ENCODE measurements at places on chromosomes 2 and 18.

DNA sequence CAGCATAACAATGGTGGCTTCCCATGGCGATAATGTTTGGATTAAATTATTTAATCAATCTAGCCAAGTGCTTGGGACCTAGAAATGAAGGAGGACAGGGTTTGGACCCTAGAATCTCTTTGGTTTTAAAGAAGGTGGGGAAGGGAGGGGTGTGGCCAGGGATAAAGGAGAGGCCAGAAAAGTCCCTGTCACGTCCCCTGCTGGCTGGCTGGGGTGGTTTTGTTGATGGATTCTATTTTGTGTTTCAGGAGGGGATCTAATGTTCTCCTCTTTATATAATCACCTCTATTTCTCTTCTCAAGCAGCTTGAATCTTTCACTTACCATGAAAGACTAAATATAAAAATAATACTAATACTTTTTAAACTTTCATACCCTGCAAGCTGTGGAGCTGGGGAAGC, 52.6 kb upstream of the GALR1 start:
- H3K27ac ChIP-seq = no peak overlapping the region
- no peak overlapping the region for H3K4me3 ChIP-seq
- H3K36me3 ChIP-seq = no peaks in the 10 kb centered on the region
- H3K4me1 ChIP-seq = no peaks in the 10 kb centered on the region
- DNase-seq = no peak

DNA sequence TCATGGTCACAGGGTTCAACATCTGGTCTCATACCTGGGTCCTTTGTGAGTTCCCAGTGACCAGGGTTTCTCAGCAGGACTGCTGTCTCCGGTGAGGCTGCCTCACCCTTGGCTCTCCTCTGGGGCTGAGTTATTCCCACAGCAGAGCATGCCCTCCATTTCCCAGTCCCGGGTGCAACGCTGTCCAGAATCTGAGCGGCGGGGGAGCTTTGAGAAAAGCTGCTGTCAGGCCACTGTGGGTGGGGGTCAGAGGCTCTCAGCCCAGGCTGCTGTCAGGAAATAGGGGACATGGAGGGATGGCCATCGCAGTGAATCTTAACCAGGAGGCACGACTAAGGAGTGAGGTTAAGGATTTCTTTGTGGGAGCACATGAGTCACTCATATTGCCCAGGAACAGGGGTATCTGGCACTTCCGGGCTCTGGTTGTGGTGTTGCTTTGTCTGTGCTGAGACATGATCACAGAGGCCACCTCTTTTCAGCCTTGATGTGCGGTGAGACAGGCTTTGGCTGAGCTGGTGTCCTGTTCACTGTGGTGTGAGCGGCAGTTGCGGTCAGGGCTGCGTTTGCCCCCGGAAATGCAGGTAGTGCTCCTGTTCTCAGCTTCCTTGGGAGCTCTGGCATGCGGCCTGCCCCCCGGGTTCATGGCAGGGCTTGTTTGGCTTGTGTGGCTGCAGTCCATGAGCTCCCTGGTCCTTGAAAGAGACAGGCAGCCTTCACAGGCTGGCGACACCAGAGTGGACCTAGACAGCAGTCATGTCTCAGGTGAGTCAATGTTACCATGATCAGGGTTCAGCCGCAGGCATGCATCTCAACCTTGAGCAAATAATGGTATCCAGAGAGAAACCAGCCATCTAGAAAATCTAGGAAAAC, 310.7 kb upstream of the MYT1L start:
- no peaks in the 10 kb centered on the region for H3K4me1 ChIP-seq
- DNase-seq = no peak
- H3K27ac ChIP-seq = no peak overlapping the region
- peaks cover 37% of the 10 kb centered on the region for H3K27me3 ChIP-seq

DNA sequence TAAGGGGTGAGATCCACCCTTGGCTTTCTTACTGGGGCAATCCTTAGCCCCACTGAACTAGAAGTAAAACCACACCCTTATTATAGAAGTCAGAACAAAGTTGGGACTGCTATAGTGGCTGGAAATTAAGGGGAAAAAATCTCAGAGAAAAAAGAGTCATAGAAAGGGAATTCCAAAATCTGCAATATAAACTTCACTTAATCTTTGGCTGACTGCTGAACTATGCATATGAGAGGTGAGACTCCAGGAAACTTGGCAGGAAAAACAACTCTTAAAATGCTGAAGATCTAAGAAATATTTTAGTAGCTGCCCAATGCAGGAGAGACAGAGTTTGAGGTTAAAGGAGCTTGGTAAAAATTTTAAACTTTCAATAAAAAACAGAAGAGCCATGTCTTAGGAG, 201.8 kb upstream of the FN1 start:
- peaks cover 8% of the 10 kb centered on the region for H3K4me1 ChIP-seq
- DNase-seq = no peak
- no peak overlapping the region for H3K27ac ChIP-seq
- no peak overlapping the region for H3K4me3 ChIP-seq
- H3K36me3 ChIP-seq = no peaks in the 10 kb centered on the region

DNA sequence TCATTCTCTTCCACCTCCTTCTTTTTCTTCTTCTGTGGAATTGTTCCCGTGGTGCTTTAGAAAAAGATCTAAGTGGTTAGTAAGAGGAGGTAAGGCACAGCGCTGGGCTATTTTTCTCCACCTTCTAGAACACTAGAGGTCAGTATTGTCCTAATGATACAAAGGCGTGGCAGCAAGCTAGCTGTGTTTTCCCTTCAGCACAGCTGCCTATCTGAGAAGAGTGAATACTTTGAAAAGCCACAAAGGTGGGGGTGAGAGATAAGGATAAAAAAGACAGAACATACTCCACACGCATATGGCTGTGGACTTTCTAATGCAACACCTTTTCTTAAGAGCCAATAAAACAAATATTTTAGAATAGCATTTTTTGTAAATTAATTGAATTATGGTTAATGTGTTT, 2.1 kb downstream of the CNTNAP5 start:
- DNase-seq = no peak
- H3K4me1 ChIP-seq = no peaks in the 10 kb centered on the region
- H3K4me3 ChIP-seq = no peak overlapping the region
- no peaks in the 10 kb centered on the region for H3K27me3 ChIP-seq
- H3K27ac ChIP-seq = no peak overlapping the region

DNA sequence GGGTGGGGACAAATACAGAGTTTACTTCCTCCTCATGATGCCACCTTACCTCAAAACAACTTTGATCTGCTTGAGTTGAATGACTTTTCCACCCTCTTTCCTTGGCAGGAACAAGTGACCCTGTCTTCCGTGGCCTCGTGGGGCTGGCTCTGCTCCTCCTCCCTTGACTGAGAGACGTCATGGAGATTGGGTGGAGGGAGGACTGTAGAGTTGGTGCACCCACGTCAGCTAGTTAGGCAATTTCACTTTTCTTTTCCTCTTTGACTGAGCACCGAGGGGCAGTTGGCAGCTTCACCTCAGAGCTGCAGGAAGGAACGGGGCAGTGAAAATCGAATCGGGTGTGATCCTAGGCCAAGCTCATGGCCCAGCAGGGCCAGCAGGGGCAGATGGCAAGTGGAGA, at the start of gene SP140:
TSS of gene SP140 (plus strand) at position 251 of the 400 bp plus-strand sequence. CDS start at position 360, 109 bp downstream.
- no peaks in the 10 kb centered on the region for H3K27me3 ChIP-seq
- peaks cover 4% of the 10 kb centered on the region for H3K4me1 ChIP-seq
- H3K4me3 ChIP-seq = no peak within 1 kb of the TSS
- H3K27ac ChIP-seq = no peak within 1 kb of the TSS
- DNase-seq = peak; percentile 39

- H3K27me3 ChIP-seq = no peaks in the 10 kb centered on the region
- H3K27ac ChIP-seq = no peak overlapping the region
- no peaks in the 10 kb centered on the region for H3K4me1 ChIP-seq
- H3K36me3 ChIP-seq = no peaks in the 10 kb centered on the region
- no peak for DNase-seq
Observed at GRCh38 chr2:62554440-62554839, 48.4 kb upstream of the TMEM17 start.

- H3K27me3 ChIP-seq = no peaks in the 10 kb centered on the region
- no peak overlapping the region for H3K4me3 ChIP-seq
- H3K4me1 ChIP-seq = no peaks in the 10 kb centered on the region
- no peak overlapping the region for H3K27ac ChIP-seq
- DNase-seq = peak; percentile 48
Observed at GRCh38 chr18:3747176-3747973, 297.4 kb downstream of the TGIF1 start.

GRCh38 chr2:38095996-38096861, 20.3 kb upstream of the CYP1B1 start:
- H3K27ac ChIP-seq = no peak overlapping the region
- DNase-seq = no peak
- H3K4me3 ChIP-seq = no peak overlapping the region
- H3K36me3 ChIP-seq = no peaks in the 10 kb centered on the region

DNA sequence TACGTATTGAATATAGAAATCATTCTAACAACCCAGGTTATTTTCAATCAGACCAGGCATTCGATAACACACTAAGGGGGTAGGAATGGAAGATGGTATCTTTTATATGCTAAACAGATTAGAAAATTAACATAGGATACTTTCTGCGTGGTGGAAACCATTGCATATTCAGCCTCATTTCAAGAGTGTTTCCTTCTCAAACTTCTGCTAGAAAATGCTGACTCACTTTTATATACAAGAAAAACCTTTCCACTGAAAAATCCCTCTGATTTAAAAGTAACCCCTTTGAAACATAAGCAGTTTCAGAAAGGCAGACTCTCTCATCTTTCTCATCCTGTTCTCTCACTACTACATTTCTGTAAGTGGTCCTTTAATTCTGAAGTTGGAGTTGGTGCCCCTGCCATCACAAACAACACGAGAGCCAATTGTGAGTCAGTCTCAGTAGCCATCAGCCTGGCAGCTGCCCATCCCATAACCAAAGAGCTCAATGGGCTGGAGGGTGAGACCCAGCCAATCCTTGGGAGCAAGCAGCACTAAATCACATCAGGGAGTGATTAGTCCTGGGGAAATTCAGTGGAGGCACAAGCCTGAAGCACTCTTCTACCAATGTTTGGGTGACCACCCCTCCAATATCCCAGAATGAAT, 343.1 kb downstream of the CELF4 start:
- H3K36me3 ChIP-seq = peaks cover 8% of the 10 kb centered on the region
- no peak overlapping the region for H3K27ac ChIP-seq
- no peaks in the 10 kb centered on the region for H3K4me1 ChIP-seq
- no peak for DNase-seq

DNA sequence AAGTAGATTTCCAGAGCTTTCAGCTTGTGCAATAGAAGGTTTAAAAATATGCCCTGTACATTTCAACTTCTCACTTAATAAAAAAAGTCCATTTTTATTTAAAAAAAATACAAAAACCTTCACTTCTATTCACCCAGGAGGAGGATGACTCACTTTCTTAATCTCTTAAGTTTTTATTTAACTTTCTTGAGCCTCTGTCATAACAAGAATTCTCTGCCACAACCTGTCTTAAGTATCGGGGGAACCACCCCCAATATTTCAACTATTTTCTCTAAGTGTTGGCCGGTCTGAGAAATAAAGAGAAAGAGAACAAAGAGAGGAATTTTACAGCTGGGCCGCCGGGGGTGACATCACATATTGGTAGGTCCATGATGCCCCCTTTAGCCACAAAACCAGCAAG, 58.4 kb downstream of the LRATD1 start:
- H3K27me3 ChIP-seq = no peaks in the 10 kb centered on the region
- no peak for DNase-seq
- H3K36me3 ChIP-seq = no peaks in the 10 kb centered on the region
- no peaks in the 10 kb centered on the region for H3K4me1 ChIP-seq

- no peaks in the 10 kb centered on the region for H3K36me3 ChIP-seq
- no peak for DNase-seq
- H3K27me3 ChIP-seq = no peaks in the 10 kb centered on the region
- H3K27ac ChIP-seq = no peak overlapping the region
Observed at GRCh38 chr18:29062921-29063320, 886.0 kb upstream of the CDH2 start.

- no peaks in the 10 kb centered on the region for H3K27me3 ChIP-seq
- H3K36me3 ChIP-seq = no peaks in the 10 kb centered on the region
- DNase-seq = no peak
- H3K4me1 ChIP-seq = no peaks in the 10 kb centered on the region
Observed at GRCh38 chr18:10724666-10725065, 198.8 kb downstream of the NAPG start.

- H3K27ac ChIP-seq = peak overlapping the region; percentile 23
- H3K4me1 ChIP-seq = no peaks in the 10 kb centered on the region
- H3K4me3 ChIP-seq = peak overlapping the region; percentile 16
- no peak for DNase-seq
Observed at GRCh38 chr18:55509631-55510324, 78.2 kb downstream of the TCF4 start.

GRCh38 chr2:141522048-141522447, 608.8 kb downstream of the LRP1B start:
- H3K4me3 ChIP-seq = no peak overlapping the region
- H3K4me1 ChIP-seq = no peaks in the 10 kb centered on the region
- H3K27me3 ChIP-seq = no peaks in the 10 kb centered on the region
- H3K36me3 ChIP-seq = no peaks in the 10 kb centered on the region
- no peak overlapping the region for H3K27ac ChIP-seq
- no peak for DNase-seq

DNA sequence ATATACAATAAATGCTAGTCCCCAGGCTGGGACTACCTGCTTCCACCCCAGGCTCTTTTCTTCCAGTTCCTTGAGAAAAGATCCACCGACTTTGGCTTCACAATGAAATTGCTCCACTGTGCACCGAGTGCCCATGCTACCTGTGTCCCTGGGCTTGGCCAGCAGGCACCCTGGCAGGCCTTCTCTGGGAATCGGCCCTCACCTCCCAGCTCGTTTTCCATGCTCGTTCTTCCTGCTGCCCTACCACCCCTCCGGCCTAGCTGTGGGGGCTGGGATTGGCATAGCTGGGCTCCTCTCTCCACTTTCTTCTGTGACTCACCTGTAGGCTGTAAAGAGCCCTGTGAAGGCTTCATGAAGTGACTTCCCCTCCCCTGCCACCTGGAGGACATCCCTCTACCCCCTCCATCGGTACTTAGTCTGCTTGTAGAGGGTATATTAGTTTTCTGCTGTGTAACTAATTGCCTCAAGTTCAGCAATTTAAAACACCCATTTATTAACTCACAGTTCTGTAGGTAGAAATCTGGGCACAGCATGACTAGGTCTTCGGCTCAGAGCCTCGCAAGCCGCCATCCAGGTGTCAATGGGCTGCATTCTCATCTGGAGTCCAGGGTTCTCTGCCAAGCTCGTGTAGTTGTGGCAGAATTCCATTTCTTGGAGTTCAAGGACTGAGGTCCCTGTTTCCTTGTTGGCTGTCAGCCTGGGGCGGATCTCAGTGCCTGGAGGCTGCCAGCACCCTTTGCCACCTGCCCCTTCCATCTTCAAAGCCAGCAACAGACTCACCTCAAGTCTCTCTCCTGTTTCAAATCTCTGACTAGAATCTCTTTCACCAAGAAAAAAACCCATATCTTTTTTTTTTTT, 57.6 kb downstream of the DPYSL5 start:
- H3K4me1 ChIP-seq = no peaks in the 10 kb centered on the region
- no peak overlapping the region for H3K27ac ChIP-seq
- H3K36me3 ChIP-seq = no peaks in the 10 kb centered on the region
- H3K27me3 ChIP-seq = peaks cover 12% of the 10 kb centered on the region
- DNase-seq = no peak

GRCh38 chr18:9581667-9582066, 32.7 kb downstream of the PPP4R1 start:
- no peak overlapping the region for H3K4me3 ChIP-seq
- no peak overlapping the region for H3K27ac ChIP-seq
- H3K4me1 ChIP-seq = no peaks in the 10 kb centered on the region
- H3K36me3 ChIP-seq = peaks cover 35% of the 10 kb centered on the region
